NCI-H2171 treated with DMSO at 0.1 percent for 48 hours (cell line): ENCODE measurements at places on chromosomes 3 and 15.
A peak's percentile ranks its signal among the peaks of the same experiment; 100 is the strongest.

DNA sequence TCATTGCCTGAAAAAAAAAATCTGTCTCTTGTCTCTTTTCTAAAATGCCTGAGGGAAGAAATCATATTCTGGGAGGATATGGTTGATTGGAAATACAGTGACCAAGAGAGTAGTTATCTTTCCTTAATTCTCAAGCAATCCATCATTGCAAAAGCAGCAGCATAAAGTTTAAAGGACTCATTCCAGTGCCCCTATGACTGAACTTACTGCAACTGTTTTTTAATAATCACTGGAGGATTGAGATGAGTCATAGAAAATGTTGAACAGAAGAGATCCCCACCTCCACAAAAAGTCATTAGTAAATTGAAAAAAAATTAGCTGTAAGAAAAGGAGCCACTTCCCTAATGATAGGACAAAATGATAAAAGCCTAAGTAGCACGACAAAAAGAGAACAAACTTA is 121.5 kb downstream of the SLC9A9 start:
- no peak for DNase-seq

DNA sequence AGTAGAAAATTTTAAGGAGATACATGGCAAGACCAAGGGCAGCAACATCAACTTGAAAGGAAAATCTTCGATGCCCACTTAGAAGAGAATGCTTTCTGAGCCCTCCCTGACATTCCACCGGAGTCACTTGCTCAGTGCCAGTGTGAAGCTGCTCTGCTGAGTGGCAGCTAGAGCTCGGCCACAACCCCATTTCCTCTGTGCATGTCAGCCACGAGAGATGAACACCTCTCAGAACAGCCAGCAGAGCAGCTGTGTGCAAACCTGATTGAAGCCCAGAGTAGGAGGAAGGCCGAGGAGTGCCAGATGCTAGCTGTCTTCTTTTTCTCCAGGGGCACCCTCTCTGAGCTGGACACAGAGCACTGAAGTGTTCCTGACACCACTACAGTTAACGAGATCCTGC is 12.2 kb downstream of the TARS3 start:
- DNase-seq: peak; percentile 6

- no peak for DNase-seq
These were observed 1.3 kb downstream of the ALPK3 start for GRCh38 chr15:84818261-84819131.

- DNase-seq: no peak
These were observed 357.4 kb downstream of the TBL1XR1 start for GRCh38 chr3:176839901-176840300.

DNA sequence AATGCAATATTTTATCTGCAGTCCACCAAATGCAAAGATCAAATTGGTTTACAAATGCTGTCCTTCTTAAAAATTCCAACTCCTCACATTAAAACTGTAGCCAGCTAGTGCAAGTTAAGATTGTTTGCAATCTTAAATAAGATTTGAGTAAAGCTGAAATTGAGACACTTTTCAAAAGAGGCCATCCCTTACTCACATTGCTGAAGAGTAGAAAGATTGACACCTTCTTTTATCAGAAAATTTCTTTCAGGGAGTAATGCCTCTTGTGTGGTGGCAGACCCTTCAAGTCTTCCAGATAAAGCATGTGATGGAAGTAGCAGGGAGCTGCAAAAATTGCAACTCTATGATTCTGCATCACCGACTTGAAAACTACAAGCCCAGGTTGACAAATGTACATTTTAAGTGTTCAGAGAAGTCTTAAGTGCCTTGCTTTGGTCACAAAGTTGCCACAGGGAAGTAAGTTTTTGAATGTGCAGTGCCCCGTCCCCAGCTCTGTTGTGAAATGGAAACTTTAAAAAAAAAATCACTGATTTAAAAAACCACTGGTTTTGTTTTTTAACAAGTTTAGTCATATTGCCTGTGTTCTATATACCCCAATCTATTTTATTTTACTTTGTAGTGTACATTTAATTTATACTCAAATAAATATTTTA is 12.6 kb downstream of the CD86 start:
- DNase-seq: no peak

- DNase-seq: no peak
These were observed 41.9 kb upstream of the ABHD10 start for GRCh38 chr3:111936967-111937366.

- no peak for DNase-seq
These were observed 149.9 kb downstream of the LPP start for GRCh38 chr3:188303823-188304222.

GRCh38 chr3:151307583-151308488 is 8.8 kb downstream of the GPR87 start:
- DNase-seq: no peak

DNA sequence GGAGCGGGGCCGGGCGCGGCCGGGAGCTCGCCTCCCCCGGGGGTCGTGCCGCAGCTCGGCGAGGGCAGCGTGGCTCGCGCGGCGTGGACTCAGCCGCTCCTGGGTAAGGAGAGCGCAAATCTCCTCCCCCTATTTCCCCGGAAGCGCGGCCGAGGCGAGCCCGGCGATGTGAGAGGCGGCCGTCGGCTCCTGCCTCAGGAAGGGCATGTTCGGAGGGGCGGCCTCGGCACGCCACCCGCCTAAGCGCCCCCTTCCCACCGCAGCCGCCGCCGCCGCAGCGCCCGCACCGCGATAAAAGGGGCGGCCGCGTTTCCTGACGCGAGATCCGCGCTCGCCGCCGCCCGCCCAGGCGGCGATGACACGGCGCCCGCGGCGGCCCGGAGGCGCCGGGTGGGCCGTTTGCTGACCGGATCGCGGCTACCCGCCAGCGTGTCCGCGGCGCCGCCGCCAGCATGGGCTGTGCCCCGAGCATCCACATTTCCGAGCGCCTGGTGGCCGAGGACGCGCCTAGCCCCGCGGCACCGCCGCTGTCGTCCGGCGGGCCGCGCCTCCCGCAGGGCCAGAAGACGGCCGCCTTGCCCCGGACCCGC is at the start of gene PDE8A:
TSS of gene PDE8A (plus strand) at position 146 of the 590 bp plus-strand sequence. CDS start at position 453, 307 bp downstream.
- DNase-seq: peak; percentile 37

- DNase-seq: no peak
These were observed 471 bp upstream of the KBTBD8 start for GRCh38 chr3:66997560-66998112.

DNA sequence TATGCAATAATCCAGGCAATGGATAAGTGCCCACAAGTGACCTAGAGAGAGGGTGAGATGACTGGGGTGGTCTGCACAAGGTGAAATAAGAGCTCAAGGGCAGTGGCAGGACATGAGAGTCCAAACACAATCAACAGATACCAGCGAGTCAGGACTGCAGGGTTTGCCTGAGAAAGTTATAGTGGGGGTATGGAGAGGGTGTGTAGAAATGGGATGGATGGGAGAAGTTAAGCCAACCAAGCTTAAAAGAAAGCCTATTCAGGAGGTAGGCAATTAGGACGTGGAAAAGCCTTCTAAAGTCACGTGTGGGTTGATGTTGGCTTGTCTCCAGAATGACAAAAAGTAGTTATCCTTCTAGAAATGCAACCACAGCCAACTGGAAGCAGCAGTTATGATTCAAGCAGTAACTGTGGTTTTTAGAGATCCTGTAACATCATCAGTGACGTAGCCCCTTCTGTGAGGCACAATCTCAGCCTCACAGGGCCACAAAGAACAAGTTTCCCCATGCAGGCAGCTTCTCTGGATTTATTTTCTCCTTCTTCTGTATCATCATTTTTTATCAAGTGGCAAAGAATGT is 56.1 kb downstream of the FAM174B start:
- no peak for DNase-seq

- no peak for DNase-seq
These were observed 117.0 kb downstream of the LRRK1 start for GRCh38 chr15:101036189-101036588.

DNA sequence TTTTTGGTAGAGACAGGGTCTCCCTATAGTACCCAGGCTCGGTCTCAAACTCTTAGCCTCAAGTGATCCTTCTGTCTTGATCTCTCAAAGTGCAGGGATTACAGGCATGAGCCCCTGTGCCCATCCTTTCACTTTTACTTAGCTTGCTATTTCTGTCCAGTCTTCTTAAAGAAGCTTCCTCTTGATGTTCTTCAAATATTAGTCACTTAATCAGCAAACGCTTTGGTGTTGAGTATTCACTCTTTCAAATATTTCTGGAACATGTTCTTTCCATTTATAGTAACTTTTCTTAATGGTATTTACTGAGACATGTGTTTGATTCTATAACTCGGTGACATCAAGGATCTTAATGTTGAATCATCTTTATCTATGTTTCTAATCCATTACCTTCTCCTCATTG is 122.1 kb downstream of the CNTN6 start:
- DNase-seq: no peak

- no peak for DNase-seq
These were observed 959 bp downstream of the ZNF592 start for GRCh38 chr15:84749111-84749991.

DNA sequence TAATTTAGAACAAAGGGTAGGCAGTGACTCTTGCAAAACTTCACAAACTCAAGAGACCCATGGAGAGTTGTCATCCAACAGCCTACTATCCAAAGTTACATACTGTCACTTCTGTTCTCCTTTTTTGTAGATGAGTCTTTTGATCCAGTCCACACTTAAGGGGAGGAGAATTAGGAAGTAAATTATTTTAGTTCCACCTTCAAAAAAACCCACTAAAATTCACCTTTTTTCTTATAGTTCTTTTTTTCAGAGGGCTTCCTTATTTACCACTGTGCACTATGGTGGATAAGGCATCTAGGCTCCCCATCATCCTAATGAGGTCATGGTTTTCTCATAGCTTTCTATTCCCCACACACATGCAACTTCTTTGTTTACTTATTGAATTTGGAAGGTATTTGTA is 8.6 kb upstream of the TCAIM start:
- DNase-seq: no peak

GRCh38 chr15:96363707-96364106 is 33.2 kb downstream of the NR2F2 start:
- no peak for DNase-seq

GRCh38 chr3:16302082-16302631 is 37.1 kb downstream of the OXNAD1 start:
- DNase-seq: no peak

GRCh38 chr15:69666441-69666882 is 213.8 kb downstream of the RPLP1 start:
- DNase-seq: no peak

- DNase-seq: no peak
These were observed 401.7 kb upstream of the CDIN1 start for GRCh38 chr15:36177590-36178302.

- peak; percentile 68 for DNase-seq
These were observed 551 bp downstream of the DNAJC13 start for GRCh38 chr3:132417695-132418411.

DNA sequence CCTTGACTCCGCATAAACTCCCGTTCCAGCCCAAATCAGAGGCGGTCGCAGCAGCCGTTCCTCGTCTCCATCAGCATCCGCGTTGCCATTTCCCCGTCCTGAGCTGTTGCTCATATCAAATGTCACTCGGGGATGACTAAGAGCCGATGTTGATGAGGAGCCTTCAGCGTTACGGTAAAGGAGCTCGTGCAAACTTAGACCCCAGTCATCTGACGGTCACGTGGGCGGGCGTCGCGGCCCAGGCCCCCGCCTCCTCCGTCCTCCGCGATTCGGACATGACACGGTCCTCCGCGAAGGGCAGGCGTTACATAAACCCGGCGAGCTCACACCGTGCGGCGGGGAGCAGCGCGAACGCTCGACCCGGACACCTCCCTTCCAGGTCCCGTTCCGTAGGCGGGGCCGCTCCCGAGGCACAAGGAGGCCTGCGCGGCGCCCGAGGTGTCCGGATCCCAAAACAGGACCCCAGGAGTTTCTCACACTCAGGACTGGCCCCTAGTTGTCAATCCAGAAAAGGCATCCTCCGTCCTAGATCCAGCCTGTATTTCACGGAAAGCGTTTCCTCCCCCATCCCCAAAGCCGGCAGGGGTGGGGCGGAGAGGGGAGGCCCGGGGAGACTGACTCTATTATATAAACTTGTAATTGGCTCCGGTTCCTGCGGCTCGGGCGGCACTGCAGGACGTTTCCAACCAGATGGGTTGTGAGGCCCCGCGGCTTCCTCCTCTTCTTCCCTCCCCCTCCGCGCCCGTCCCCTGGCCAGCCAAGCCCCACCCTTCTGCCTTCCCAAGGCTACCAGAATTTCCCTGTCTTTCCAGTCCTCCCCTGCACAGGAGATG is 100.0 kb upstream of the IGF1R start:
- peak; percentile 24 for DNase-seq

DNA sequence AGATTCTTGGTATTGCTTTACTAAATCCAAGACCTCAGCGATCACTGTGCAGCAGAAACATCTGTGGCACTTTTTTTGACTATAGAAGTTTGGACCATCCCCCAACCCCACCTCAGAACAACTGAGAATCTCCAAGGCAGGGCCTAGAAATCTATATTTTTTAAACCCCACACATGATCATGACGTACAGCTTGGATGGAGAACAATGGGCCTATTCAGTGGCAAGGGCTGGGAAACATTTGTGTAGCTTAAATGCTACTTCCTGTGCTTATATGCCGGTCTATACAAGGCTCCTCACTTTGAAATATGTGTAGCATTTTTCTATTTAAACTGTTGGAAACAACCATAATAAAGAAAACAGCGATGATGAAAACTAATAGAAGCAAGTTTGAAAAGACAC is 55.1 kb upstream of the SPRED1 start:
- no peak for DNase-seq

DNA sequence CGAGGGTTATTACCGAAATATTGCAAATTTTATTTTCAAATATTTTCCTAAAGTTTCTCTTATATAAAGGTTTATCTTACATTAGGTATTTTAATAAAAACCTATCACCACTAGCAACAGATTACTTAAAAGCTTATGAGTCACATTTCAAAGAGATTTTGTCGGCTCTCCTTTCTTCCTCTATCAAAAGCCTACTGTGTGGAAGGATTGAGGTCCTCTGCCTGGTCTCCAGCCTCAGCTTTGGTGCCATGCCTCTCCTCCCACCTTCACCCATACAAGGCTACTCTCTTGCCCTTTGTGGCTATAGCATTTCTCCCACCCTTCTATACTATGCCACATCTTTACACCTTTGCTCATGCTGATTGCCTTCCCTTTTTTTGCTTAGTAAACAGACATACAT is 199.3 kb downstream of the TNIK start:
- no peak for DNase-seq
